Mesenchymal stem cell (in vitro differentiated cells and primary cell): ENCODE measurements at places on chromosomes 6 and 20.

DNA sequence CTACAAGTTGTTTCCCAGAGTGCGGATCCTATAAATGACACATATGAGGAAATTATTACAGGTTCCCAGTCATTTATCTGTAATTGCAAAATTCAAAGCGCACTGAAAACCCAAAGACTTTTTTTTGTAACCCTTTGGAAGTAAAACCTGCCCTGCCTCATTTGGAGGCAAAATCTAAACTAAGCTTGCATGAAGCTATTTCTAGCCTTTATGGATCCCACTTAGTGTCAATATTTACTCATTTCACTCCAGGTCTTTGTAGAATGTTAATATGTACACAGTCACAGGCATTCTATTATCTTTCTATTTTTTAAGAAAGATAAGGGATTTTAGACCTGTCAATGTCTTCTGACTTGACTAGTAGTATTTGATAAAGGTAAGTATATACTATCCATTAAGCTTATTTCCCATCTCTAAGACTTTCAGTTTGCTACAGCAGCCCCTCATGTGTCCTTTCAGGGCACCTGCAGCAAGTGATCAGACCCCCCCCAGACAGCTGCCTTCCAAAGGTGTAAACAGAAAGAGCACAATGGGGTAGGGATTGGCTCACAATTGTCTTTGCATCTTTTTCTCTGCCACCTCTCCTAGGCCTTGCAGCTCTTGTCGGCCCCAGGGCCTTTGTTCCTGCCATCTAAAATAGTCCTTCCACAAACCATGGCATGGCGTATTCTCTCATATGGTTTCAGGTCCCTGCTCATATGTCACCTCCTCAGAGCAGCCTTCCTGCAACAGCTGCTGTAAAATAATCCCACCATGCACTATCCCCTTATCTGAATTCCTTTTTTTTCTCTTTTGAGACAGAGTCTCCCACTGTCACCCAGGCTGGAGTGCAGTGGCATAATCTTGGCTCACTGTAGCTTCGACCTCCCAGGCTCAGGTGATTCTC is 1.3 kb upstream of the REPS1 start:
- no peaks in the 10 kb centered on the region for H3K4me1 ChIP-seq
- no peak overlapping the region for H3K4me3 ChIP-seq
- no peaks in the 10 kb centered on the region for H3K27me3 ChIP-seq
- no peak overlapping the region for H3K27ac ChIP-seq
- DNase-seq, result no peak

- H3K4me1 ChIP-seq, result no peaks in the 10 kb centered on the region
- DNase-seq, result no peak
- H3K4me3 ChIP-seq, result no peak overlapping the region
- H3K27me3 ChIP-seq, result no peaks in the 10 kb centered on the region
- no peak overlapping the region for H3K27ac ChIP-seq
- no peaks in the 10 kb centered on the region for H3K36me3 ChIP-seq
Measured at GRCh38 chr6:156250593-156250992, 526.6 kb upstream of the ARID1B start.

DNA sequence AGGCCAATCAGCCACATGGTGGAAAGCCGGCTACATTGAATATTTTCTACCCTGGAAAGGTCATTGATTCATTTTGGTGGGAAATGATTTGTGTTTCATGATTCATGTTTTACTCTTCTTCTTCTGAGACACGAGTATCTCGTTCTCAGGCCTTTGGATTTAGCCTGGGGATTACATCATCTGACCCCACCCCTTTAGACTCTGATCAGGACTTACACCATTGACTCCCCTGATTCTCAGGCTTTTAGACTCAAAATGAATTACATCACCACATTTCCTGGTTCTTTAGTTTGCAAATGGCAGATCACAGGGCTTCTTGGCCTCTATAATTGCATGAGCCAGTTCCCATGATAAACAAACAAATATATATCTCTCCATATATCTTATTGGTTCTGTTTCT is 228.8 kb downstream of the ADGRG6 start:
- no peaks in the 10 kb centered on the region for H3K36me3 ChIP-seq
- no peak overlapping the region for H3K27ac ChIP-seq
- no peaks in the 10 kb centered on the region for H3K27me3 ChIP-seq
- H3K4me3 ChIP-seq, result no peak overlapping the region

- H3K4me1 ChIP-seq, result peaks cover 2% of the 10 kb centered on the region
- peaks cover 3% of the 10 kb centered on the region for H3K36me3 ChIP-seq
- no peak overlapping the region for H3K27ac ChIP-seq
- H3K27me3 ChIP-seq, result no peaks in the 10 kb centered on the region
- peak; percentile 64 for DNase-seq
Measured at GRCh38 chr6:16514249-16514648, 247.0 kb downstream of the ATXN1 start.

- no peak overlapping the region for H3K27ac ChIP-seq
- no peak for DNase-seq
- no peaks in the 10 kb centered on the region for H3K27me3 ChIP-seq
- H3K4me1 ChIP-seq, result no peaks in the 10 kb centered on the region
Measured at GRCh38 chr6:133040803-133041419, 200.2 kb upstream of the EYA4 start.

DNA sequence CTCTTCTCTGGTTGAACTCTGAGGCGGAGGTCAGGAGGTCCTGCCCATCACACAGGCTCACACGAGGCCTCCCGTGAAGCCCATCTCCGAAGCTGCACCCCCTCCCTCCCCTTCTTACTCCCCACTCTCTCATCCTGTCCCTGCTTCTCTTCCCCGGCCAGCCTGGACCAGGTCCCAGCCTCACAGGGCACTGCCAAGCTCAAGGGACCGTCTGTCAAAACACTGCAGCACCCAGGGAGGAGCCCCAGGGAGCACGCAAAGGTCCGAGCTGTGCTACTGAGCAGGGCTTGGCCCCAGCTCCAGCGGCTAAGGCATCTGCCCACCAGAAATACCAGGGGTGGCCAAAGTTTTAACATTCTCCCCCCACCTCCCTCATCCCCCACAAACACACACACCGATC is 70.0 kb downstream of the PSMG4 start:
- H3K4me1 ChIP-seq, result peaks cover 9% of the 10 kb centered on the region
- no peak overlapping the region for H3K4me3 ChIP-seq
- no peaks in the 10 kb centered on the region for H3K27me3 ChIP-seq
- H3K27ac ChIP-seq, result no peak overlapping the region
- no peaks in the 10 kb centered on the region for H3K36me3 ChIP-seq

GRCh38 chr20:53579581-53580375 is 13.9 kb downstream of the ZNF217 start:
- H3K4me1 ChIP-seq, result peaks cover 2% of the 10 kb centered on the region
- H3K4me3 ChIP-seq, result no peak overlapping the region
- H3K27ac ChIP-seq, result no peak overlapping the region
- no peaks in the 10 kb centered on the region for H3K27me3 ChIP-seq
- DNase-seq, result peak; percentile 68

- H3K27ac ChIP-seq, result no peak overlapping the region
- no peaks in the 10 kb centered on the region for H3K36me3 ChIP-seq
- no peak for DNase-seq
- H3K4me1 ChIP-seq, result peaks cover 36% of the 10 kb centered on the region
Measured at GRCh38 chr6:33850296-33850695, 46.5 kb upstream of the MLN start.

GRCh38 chr6:17059850-17060249 is 42.0 kb upstream of the STMND1 start:
- H3K36me3 ChIP-seq, result no peaks in the 10 kb centered on the region
- no peak overlapping the region for H3K4me3 ChIP-seq

- H3K27ac ChIP-seq, result no peak overlapping the region
- H3K27me3 ChIP-seq, result peaks cover 6% of the 10 kb centered on the region
- H3K4me3 ChIP-seq, result no peak overlapping the region
- H3K36me3 ChIP-seq, result no peaks in the 10 kb centered on the region
Measured at GRCh38 chr6:115617031-115617430, 443.7 kb downstream of the FRK start.

GRCh38 chr20:34305333-34306230 is 2.4 kb upstream of the AHCY start:
- no peak overlapping the region for H3K4me3 ChIP-seq
- peaks cover 17% of the 10 kb centered on the region for H3K4me1 ChIP-seq
- H3K27ac ChIP-seq, result no peak overlapping the region

GRCh38 chr6:107083921-107084320 is 31.4 kb downstream of the BEND3 start:
- H3K27me3 ChIP-seq, result no peaks in the 10 kb centered on the region
- no peaks in the 10 kb centered on the region for H3K36me3 ChIP-seq
- DNase-seq, result no peak
- no peak overlapping the region for H3K4me3 ChIP-seq
- H3K27ac ChIP-seq, result no peak overlapping the region
- peaks cover 4% of the 10 kb centered on the region for H3K4me1 ChIP-seq

DNA sequence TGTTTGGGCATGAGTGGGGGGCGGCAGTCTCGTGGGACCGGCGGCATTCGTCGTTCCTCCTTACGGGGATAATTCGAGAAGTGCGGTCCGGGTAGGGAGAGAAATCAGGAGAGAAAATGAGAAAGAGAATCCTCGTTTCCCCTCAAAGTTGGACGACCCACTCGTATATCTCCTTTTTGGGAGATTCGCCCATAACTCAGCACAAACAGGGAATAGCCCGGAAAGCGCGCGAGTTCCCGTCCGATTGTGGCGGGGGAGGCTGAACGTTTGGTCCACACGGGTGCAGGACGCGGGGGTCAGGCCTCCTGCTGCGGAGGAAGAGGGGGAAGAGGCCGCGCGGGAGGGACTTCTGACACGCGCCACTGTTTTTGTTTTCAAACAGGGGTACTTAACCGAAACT is 42.4 kb downstream of the POPDC3 start:
- H3K4me1 ChIP-seq, result peaks cover 8% of the 10 kb centered on the region
- H3K4me3 ChIP-seq, result peak overlapping the region; percentile 82
- no peaks in the 10 kb centered on the region for H3K27me3 ChIP-seq
- peak; percentile 40 for DNase-seq

- peak; percentile 38 for DNase-seq
- H3K4me1 ChIP-seq, result no peaks in the 10 kb centered on the region
- H3K36me3 ChIP-seq, result no peaks in the 10 kb centered on the region
- H3K27ac ChIP-seq, result no peak overlapping the region
- no peak overlapping the region for H3K4me3 ChIP-seq
- no peaks in the 10 kb centered on the region for H3K27me3 ChIP-seq
Measured at GRCh38 chr6:155349129-155349528, 34.8 kb upstream of the TFB1M start.

GRCh38 chr20:36542516-36543183 is 1.3 kb downstream of the MYL9 start:
- peak overlapping the region; percentile 90 for H3K27ac ChIP-seq
- H3K4me1 ChIP-seq, result peaks cover 45% of the 10 kb centered on the region
- H3K27me3 ChIP-seq, result no peaks in the 10 kb centered on the region
- DNase-seq, result no peak
- H3K36me3 ChIP-seq, result peaks cover 39% of the 10 kb centered on the region
- peak overlapping the region; percentile 82 for H3K4me3 ChIP-seq

- H3K36me3 ChIP-seq, result no peaks in the 10 kb centered on the region
- DNase-seq, result peak; percentile 3
- peak overlapping the region; percentile 83 for H3K27ac ChIP-seq
- no peaks in the 10 kb centered on the region for H3K27me3 ChIP-seq
- peaks cover 2% of the 10 kb centered on the region for H3K4me1 ChIP-seq
Measured at GRCh38 chr6:128570680-128571063, 50.3 kb upstream of the PTPRK start.

DNA sequence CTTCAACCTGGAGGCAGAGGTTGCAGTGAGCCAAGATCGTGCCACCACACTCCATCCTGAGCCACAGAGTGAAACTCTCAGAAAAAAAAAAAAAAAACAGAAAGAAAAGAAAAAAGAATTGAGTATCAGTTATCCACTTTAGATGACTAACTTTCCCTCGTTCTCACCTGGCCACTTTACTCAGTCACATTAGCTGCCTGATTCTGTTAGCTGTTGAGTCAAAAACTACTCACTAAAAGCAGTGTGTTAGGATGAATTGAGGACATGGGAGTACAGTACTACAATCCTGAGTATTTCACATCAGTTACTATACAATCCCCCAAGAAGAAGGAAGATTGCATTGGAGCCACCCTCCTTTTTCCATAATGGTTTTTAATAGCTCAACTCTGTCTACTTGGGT is 114.6 kb downstream of the ADAT2 start:
- no peak overlapping the region for H3K27ac ChIP-seq
- no peak overlapping the region for H3K4me3 ChIP-seq
- no peaks in the 10 kb centered on the region for H3K27me3 ChIP-seq

GRCh38 chr6:110042670-110043296 is 64.7 kb downstream of the GPR6 start:
- no peak for DNase-seq
- peaks cover 1% of the 10 kb centered on the region for H3K4me1 ChIP-seq
- no peaks in the 10 kb centered on the region for H3K36me3 ChIP-seq
- no peak overlapping the region for H3K4me3 ChIP-seq
- no peaks in the 10 kb centered on the region for H3K27me3 ChIP-seq
- no peak overlapping the region for H3K27ac ChIP-seq

- no peak overlapping the region for H3K4me3 ChIP-seq
- peak overlapping the region; percentile 93 for H3K27ac ChIP-seq
- H3K27me3 ChIP-seq, result no peaks in the 10 kb centered on the region
- peaks cover 7% of the 10 kb centered on the region for H3K4me1 ChIP-seq
Measured at GRCh38 chr6:148509119-148509799, 166.6 kb downstream of the SASH1 start.

DNA sequence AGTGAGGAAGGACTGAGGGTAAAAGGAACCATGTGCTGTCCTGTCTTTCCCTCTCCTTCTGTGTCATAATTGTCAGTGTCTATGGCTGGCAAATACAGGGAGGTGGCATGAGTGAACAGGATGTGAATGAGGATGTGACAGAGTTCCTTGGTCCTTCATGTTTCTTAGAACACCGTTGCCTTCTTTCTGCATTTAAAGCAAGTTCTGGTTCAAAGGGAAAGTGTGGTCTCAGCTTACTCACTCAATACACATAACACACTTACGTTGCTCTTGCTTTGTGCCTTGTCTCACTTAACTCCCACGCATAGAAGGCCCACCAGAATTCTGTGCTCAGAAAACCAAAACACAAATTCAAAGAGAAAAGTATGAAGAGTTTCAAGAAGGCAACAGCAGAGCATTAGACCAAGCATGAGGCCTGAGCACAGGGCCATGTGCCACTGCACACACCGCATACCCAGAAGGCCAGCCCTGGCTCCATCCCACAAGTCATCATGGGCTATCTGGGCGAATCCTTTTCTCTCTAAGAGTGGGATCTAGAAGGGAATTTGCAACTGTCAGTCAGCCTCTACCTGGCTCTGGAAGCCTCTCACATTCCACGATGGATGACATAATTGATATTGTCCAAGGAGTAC is 38.9 kb upstream of the SAYSD1 start:
- peaks cover 5% of the 10 kb centered on the region for H3K27me3 ChIP-seq
- no peak overlapping the region for H3K27ac ChIP-seq
- H3K4me1 ChIP-seq, result no peaks in the 10 kb centered on the region
- no peaks in the 10 kb centered on the region for H3K36me3 ChIP-seq
- no peak for DNase-seq

DNA sequence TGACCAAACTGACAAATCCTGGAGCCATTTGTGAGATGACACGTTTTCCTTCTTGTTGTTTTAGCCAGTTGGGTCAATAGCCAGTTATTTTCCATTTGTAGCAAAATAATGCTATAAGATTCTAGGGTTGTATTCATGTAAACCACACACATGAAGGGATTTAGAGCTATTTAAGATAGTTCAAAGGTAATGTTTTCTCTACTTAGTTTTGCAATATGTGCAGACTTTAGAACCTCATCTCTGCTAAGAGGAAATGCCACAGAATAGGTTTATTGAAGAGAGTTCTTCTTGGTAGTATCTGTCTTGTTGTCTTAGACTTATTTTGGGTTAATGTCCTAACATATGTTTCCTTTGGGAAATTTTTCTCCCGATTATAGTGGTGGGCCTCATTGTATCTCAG is 213.5 kb upstream of the RIMS1 start:
- no peaks in the 10 kb centered on the region for H3K36me3 ChIP-seq
- no peak overlapping the region for H3K4me3 ChIP-seq
- no peaks in the 10 kb centered on the region for H3K27me3 ChIP-seq
- no peak overlapping the region for H3K27ac ChIP-seq
